ENCODE measurements at places on chromosomes 1 and 21. TPM values are rescaled to one million over a fixed set of nuclear protein-coding genes. Genes with fewer than 3 reads are reported as not detected.

TTC22 gene
- total RNA-seq, result not detected

HPDL gene
- total RNA-seq, result 3.0 TPM

TCP10L gene
- 0.70 TPM for total RNA-seq

LCE2A gene
- not detected for total RNA-seq

EFNA3 gene
- total RNA-seq, result 6.2 TPM

LCE1D gene
- not detected for total RNA-seq

SPRR2F gene
- total RNA-seq, result not detected

RSPO1 gene
- total RNA-seq, result 0.09 TPM

PTAFR gene
- total RNA-seq, result 0.34 TPM

CLCA4 gene
- total RNA-seq, result not detected

SPRR4 gene
- not detected for total RNA-seq

TMCC2 gene
- total RNA-seq, result 1.7 TPM

NBPF3 gene
- 6.4 TPM for total RNA-seq

SLFNL1 gene
- not detected for total RNA-seq

SRGAP2 gene
- total RNA-seq, result 22.7 TPM

OR2T35 gene
- total RNA-seq, result not detected

AMY1B gene
- not detected for total RNA-seq

IFI44L gene
- 0.05 TPM for total RNA-seq

POMGNT1 gene
- total RNA-seq, result 47.2 TPM

PCNT gene
- 14.8 TPM for total RNA-seq

PLPP3 gene
- total RNA-seq, result 31.6 TPM

ARHGEF11 gene
- 15.3 TPM for total RNA-seq

PERM1 gene
- total RNA-seq, result 0.06 TPM

ANGPTL3 gene
- total RNA-seq, result not detected

TP73 gene
- 0.59 TPM for total RNA-seq

BRINP3 gene
- not detected for total RNA-seq

SFN gene
- 630 TPM for total RNA-seq

KCNJ6 gene
- 3.6 TPM for total RNA-seq
